ENCODE measurements at places on chromosomes 12 and 14.

DNA sequence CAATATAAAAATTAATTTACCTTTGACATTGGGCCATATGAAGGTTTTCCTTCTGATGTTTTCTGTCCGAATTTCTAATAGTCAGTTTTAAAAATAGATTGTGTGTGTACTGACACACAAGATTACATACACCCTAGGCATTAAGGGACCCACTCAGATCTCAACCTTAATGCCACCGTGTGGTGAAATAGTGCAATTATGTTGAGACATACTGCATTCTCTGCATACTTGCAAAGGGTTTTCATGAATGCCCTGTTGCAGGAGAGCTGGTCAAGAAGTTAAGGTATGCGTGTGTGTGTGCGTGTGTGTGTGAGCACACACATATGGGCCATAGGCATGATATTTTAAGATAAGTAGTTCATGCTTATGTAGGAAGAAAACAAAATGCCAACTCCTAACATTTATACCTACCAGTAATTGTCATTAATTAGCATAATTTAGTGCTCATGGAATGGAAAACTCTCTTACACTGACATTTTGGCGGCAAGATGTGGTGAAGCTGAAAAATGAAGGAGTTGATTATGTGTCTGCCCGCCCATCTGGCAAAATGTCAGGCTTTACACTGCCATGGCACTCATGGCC lies 58.8 kb downstream of the PIK3C2G start:
- no peak overlapping the region for H3K4me3 ChIP-seq
- H3K27ac ChIP-seq, result no peak overlapping the region
- no peaks in the 10 kb centered on the region for H3K27me3 ChIP-seq
- H3K4me1 ChIP-seq, result no peaks in the 10 kb centered on the region

- DNase-seq, result no peak
- no peak overlapping the region for H3K27ac ChIP-seq
- H3K4me1 ChIP-seq, result no peaks in the 10 kb centered on the region
- H3K4me3 ChIP-seq, result no peak overlapping the region
- no peaks in the 10 kb centered on the region for H3K36me3 ChIP-seq
- no peaks in the 10 kb centered on the region for H3K27me3 ChIP-seq
Observed at GRCh38 chr14:60225265-60225664, 23.8 kb upstream of the PPM1A start.

DNA sequence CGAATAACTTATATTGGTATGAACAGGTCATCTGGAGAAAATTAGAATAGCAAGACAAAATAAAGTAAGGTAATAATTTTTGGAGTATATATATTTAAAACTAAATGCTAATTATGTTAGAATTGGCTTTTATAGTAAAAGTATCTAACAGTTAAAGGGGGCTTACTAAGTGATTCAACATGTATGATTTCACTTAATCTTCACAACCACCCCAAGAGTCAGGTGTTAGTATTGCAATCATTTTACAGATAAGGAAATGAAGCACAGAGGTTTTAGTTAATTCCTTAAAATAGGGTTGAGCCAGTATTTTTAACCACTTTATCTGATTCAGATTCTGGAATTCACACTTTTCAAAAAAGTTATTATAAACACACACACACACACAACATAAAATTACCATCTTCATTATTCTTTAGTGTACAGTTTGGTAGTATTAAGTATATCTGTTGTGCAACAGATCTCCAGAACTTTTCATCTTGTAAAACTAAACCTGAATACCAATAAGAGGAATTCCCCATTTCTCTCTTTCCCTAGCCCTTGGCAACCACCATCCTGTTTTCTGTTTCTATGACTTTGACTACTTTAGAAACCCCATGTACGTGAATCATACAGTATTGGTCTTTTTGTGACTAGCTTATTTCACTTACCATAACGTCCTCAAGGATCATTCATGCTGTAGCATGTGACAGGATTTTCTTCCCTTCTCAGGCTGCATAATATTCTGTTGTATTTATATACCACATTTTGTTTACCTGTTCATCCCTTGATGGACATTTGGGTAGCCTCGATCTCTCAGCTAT lies 12.5 kb downstream of the A2M start:
- no peak overlapping the region for H3K27ac ChIP-seq
- no peak for DNase-seq
- no peaks in the 10 kb centered on the region for H3K27me3 ChIP-seq
- H3K4me3 ChIP-seq, result no peak overlapping the region
- H3K36me3 ChIP-seq, result peaks cover 28% of the 10 kb centered on the region

GRCh38 chr12:109722022-109722720 lies 8.5 kb downstream of the FAM222A start:
- no peak overlapping the region for H3K4me3 ChIP-seq
- no peak for DNase-seq
- H3K27me3 ChIP-seq, result no peaks in the 10 kb centered on the region
- H3K4me1 ChIP-seq, result no peaks in the 10 kb centered on the region
- peaks cover 1% of the 10 kb centered on the region for H3K36me3 ChIP-seq

DNA sequence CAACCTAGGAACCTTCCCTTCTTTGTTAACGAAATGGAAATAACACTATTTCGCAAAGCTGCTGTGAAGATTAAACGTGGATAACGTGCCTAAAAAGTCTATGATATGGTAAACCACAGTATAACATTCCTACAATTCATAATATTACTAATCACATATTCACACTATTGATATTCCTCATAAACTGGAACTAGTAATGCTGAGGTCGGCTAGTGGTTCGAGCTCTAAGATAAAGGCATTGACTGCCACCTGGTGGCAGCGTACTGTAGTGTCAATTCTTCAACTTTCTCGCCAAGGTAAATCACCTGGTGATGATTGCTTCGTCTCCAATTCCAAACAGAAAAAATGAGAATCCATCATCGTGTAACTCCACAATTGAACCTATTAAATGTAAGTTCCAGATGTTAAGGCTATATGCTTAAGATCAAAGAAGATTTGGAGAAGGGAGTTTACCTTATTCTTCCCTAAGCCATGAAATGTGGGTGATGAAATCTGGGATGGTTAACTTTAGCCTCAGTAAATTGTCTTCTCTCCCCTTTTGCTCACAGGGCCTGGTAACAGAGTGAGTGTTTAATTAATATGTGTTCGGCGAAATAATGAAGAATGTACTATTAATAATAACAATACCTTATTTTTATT lies 197.5 kb upstream of the TMEM132C start:
- no peaks in the 10 kb centered on the region for H3K4me1 ChIP-seq
- H3K36me3 ChIP-seq, result no peaks in the 10 kb centered on the region
- no peak for DNase-seq
- no peak overlapping the region for H3K27ac ChIP-seq
- peaks cover 1% of the 10 kb centered on the region for H3K27me3 ChIP-seq

DNA sequence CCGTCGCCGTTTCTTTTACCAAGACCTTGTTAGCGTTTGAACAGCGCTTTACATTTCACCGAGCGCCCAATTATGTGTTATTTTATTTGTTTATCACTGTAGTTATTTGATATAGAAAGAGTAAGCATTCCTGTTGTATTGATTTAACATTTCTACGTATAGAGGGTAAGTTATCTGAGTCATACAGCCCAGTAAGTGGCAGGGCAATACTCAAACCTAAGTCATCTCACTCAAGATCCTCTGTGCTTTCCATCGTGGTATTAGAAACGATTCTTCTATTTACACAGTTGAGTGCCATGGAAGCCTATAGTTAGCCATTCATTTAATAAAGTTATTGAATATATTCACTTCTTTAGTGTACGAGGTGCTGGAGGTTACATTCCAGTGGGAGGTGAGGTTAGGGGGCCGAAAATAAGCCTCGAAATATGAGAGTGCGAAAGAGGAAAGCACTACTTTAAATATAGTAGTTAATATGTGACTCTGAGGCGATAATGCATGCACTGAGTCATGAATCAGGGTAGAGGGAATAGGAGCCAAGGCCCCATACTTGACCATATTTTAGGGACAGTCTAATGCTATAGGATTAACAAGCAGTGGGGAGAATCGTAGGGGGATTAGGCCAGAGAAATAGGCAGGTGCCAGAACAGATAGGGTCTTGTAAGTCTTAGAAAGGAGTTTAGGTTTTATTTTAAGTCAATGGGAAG lies 629 bp downstream of the RAD51AP1 start:
- no peak for DNase-seq
- peak overlapping the region; percentile 97 for H3K27ac ChIP-seq
- H3K36me3 ChIP-seq, result peaks cover 14% of the 10 kb centered on the region
- H3K4me1 ChIP-seq, result peaks cover 17% of the 10 kb centered on the region
- peak overlapping the region; percentile 94 for H3K4me3 ChIP-seq

DNA sequence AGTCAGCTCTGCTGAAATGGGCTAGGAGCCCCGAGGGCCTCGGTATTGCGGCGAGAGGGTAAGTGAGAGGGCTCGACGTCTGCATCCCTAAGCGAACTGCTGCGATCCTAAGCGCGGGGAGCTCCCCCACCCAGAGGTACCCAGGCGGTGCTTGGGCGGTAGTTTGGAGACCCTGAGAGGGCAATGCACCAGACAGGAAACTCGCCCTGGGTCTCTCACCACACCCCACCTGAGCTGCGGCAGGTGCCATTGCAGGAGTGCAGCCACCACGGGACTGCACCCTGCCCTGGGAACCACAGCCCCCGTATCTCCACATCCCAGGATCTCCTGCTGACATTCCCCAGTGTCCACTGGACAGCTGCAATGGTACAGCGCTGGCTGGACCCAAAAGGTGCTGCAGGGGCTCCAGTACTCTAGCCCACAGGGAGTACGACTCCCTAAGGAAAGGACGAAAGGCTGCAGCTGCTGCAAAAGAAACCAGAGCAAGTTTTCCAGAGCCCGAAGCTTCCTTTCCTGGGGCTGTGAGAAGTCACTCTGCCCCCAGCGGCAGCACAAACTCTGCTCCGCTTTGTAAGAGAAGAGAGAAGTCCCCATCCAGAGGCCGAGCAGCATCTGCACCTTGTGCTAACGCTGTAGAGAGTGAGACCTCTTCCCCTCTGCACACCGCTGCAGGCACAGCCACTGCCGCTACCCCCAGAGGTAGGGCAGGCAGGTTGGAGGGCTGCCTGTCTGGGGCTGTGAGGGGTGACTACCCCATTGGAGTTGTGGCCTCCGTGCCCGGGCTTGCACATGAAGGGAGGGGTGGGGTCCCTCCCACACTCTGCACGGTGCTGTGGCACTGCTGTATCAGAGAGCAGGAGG lies 31.1 kb upstream of the MON2 start:
- no peak for DNase-seq
- H3K27me3 ChIP-seq, result peaks cover 63% of the 10 kb centered on the region
- H3K4me3 ChIP-seq, result peak overlapping the region; percentile 81
- peaks cover 1% of the 10 kb centered on the region for H3K36me3 ChIP-seq
- H3K4me1 ChIP-seq, result peaks cover 23% of the 10 kb centered on the region
- H3K27ac ChIP-seq, result peak overlapping the region; percentile 13

- H3K27ac ChIP-seq, result no peak overlapping the region
- DNase-seq, result no peak
- no peak overlapping the region for H3K4me3 ChIP-seq
- peaks cover 45% of the 10 kb centered on the region for H3K27me3 ChIP-seq
Observed at GRCh38 chr12:131351319-131352028, 359.4 kb upstream of the SFSWAP start.

GRCh38 chr12:79512068-79512467 lies 178.7 kb downstream of the PAWR start:
- no peak for DNase-seq
- no peaks in the 10 kb centered on the region for H3K27me3 ChIP-seq
- no peaks in the 10 kb centered on the region for H3K4me1 ChIP-seq

- no peaks in the 10 kb centered on the region for H3K4me1 ChIP-seq
- peaks cover 1% of the 10 kb centered on the region for H3K36me3 ChIP-seq
- no peak overlapping the region for H3K27ac ChIP-seq
- DNase-seq, result no peak
Observed at GRCh38 chr12:94545935-94546771, 86.5 kb upstream of the CEP83 start.

- DNase-seq, result no peak
- no peak overlapping the region for H3K4me3 ChIP-seq
- H3K27me3 ChIP-seq, result no peaks in the 10 kb centered on the region
- H3K36me3 ChIP-seq, result peaks cover 8% of the 10 kb centered on the region
- no peak overlapping the region for H3K27ac ChIP-seq
Observed at GRCh38 chr12:50017641-50018040, 7.7 kb downstream of the RACGAP1 start.

DNA sequence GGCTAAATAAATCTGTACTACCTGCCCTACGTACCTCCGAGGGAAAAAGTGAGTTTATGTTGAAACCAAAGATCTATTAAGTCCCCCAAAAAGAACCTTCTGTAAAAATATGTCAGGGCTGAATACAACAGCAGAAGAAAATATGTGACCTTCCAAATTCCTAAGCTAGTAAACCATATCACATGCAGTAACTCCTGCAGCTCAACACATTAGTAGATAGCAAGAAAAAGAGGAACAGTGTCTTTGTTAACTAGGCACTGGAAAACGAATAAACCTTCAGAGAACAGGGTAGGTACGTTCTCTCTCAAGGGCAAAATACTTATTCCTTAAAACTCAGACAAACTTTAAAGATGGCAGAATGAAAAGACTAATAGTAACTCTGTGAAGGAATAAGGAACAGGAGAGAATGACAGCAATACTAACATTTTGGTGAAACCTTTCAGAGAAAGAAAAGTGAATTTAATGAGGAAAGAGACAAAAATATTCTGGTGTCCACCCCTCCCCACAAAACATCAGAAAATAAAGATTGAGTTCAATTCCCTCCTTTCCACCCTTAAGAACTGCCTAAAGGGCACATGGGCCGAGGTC lies 18.0 kb downstream of the CBX5 start:
- no peaks in the 10 kb centered on the region for H3K27me3 ChIP-seq
- no peak overlapping the region for H3K27ac ChIP-seq
- no peak overlapping the region for H3K4me3 ChIP-seq
- H3K4me1 ChIP-seq, result no peaks in the 10 kb centered on the region

- DNase-seq, result no peak
- no peaks in the 10 kb centered on the region for H3K36me3 ChIP-seq
- no peaks in the 10 kb centered on the region for H3K4me1 ChIP-seq
- no peak overlapping the region for H3K27ac ChIP-seq
- peaks cover 33% of the 10 kb centered on the region for H3K27me3 ChIP-seq
Observed at GRCh38 chr14:96783915-96784224, 13.3 kb upstream of the VRK1 start.

GRCh38 chr14:92728759-92729364 lies 19.6 kb downstream of the LGMN start:
- no peak overlapping the region for H3K4me3 ChIP-seq
- H3K27me3 ChIP-seq, result peaks cover 10% of the 10 kb centered on the region
- DNase-seq, result no peak
- H3K27ac ChIP-seq, result no peak overlapping the region

- no peak overlapping the region for H3K27ac ChIP-seq
- H3K36me3 ChIP-seq, result no peaks in the 10 kb centered on the region
- DNase-seq, result no peak
Observed at GRCh38 chr12:7793211-7793610, 4.0 kb downstream of the NANOG start.

- H3K4me3 ChIP-seq, result no peak overlapping the region
- DNase-seq, result no peak
- H3K27me3 ChIP-seq, result no peaks in the 10 kb centered on the region
Observed at GRCh38 chr12:83827860-83828259, 1084.7 kb downstream of the SLC6A15 start.

- H3K4me1 ChIP-seq, result no peaks in the 10 kb centered on the region
- no peaks in the 10 kb centered on the region for H3K36me3 ChIP-seq
- no peak overlapping the region for H3K27ac ChIP-seq
- peaks cover 31% of the 10 kb centered on the region for H3K27me3 ChIP-seq
- H3K4me3 ChIP-seq, result no peak overlapping the region
Observed at GRCh38 chr12:13369474-13370056, 173.0 kb downstream of the EMP1 start.

Measured in central memory CD8-positive, alpha-beta T cell (primary cell).